ENCODE measurements at places on chromosomes 7 and 10.

DNA sequence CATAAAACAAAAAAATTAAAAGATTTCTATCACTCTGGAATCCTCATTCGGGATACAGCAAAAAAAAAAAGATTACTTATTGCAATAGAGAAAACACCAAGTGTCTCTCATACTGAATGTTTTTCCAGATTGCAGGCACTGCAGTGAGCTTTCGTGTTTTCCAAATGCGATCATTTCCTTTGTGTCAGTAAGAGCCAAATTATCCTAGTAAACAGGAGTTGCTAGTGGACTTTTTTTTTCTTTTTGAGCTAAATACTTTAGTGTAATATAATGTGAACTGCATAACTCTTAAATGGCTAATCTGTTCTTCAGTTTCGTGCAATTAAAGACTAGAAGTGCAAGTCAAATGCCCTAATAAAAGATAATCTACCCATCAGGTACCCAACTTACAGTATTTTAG lies 44.4 kb upstream of the TOMM7 start:
- DNase-seq, result no peak

- no peak for DNase-seq
Measured at GRCh38 chr10:59373071-59373470, 10.7 kb upstream of the FAM13C start.

DNA sequence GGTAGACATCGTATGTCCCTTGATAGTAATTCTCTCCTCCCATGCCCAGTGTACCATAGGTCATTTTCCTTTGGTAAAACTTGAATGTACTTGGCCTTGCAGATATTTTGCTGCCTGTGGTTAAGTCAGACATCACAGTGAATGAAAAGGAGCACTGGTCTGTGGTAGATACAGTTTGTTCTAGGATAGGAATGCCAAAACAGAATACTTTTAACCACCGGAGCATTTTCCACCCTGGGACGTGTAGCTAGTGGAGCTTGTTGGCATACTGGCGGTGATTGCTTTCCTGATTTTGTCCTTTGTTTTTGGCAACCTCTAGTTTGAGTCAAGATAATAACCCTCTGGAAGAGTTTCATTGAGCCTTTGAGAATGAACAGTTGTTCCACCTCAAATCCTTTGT lies 92.0 kb upstream of the BMPER start:
- DNase-seq, result no peak

GRCh38 chr10:22629126-22629525 lies 85.3 kb downstream of the PIP4K2A start:
- no peak for DNase-seq
